ENCODE measurements at places on chromosomes 4 and X.
A peak's percentile ranks its signal among the peaks of the same experiment; 100 is the strongest.

- peak; percentile 37 for DNase-seq
These were observed 6.0 kb downstream of the HMGN5 start for GRCh38 chrX:81195712-81196111.

DNA sequence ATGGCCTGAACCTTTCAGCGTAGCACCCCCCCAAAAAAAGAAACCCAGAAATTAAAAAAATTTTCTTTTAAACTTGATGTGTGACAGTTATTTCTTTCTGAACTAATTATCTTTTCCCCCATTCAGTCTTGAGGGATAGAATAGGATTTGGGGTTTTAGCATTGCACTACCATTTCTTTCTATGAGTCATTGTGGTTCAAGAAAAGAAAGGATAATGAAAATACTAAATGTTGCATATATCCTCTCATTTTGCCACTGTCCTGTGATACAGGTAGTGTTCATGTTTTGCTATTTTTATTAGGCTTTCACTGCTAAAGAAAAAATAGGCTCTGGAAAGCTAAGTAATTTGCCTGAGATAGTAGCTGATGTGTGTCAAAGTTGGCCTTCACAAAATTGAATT, 39.4 kb upstream of the DCK start:
- no peak for DNase-seq

GRCh38 chr4:21544415-21544814, 404.2 kb downstream of the KCNIP4 start:
- no peak for DNase-seq

DNA sequence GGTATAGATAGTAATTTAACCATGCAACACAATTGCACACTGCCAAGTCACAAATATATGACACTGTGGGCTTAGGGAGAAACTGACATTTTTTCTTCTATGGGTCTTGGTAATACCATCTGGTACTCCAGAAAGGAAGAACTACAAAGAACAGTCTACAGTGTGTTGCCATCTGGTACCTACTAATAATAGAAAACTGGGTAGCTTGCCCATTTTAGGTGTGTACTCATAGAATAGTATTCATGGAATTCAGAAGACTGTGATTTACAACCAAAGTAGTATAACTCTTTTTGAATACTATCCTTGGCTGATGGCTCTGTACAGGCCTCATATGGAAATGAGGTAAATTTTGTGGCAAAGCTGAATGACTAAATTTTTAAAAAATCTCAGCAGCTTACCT, 132.6 kb upstream of the RPS6KA6 start:
- no peak for DNase-seq

DNA sequence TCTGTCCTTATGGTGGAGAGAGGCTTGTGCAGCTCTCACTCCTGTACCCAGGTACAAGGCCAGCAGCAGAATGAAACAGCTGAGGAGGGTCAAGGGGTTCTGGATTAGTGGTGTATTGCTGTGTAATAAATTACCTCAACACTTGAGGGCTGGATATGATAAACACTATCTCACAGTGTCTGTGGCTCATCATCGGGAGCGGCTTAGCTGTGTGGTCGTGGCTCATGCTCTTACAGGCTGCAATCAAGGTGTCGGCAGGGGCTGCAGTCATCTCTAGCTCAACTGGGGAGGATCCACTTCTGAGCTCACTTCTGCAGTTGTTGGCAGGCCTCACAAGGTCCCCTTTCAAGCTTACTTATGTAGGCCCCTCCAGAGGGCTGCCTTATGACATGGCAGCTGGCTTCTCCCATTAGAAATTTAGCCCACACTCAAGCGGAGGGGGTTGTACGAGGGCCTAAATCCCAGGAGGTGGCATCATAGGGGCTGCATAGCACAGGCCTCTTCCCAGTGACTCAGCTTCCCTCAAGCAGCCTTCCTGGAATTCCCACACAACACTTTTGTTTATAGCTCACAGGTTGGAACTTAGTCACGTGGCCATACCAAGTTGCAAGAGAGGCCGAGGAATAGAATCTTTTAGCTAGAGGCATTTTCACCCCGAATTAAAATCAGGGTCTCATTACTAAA, 148.2 kb upstream of the RPS6KA3 start:
- no peak for DNase-seq

DNA sequence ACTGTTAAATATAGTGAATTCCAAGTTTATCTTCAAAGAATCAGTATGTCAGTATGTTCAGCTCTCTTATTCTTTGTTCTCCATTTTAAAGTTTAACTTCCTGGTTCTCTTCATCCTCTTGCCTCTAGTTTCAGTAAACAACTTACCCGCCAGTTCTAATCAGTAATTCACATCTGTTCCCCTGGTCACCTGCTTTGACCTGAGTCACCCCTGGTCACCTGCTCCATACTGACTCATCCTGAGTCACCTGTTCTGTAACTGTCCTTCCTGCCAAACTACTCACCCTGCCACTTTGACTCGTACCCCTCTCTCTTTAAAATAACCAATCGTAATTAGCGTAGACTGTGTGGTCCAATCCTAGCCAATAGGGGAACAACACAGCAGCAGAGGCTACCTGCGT, 992.7 kb upstream of the HS3ST1 start:
- no peak for DNase-seq

DNA sequence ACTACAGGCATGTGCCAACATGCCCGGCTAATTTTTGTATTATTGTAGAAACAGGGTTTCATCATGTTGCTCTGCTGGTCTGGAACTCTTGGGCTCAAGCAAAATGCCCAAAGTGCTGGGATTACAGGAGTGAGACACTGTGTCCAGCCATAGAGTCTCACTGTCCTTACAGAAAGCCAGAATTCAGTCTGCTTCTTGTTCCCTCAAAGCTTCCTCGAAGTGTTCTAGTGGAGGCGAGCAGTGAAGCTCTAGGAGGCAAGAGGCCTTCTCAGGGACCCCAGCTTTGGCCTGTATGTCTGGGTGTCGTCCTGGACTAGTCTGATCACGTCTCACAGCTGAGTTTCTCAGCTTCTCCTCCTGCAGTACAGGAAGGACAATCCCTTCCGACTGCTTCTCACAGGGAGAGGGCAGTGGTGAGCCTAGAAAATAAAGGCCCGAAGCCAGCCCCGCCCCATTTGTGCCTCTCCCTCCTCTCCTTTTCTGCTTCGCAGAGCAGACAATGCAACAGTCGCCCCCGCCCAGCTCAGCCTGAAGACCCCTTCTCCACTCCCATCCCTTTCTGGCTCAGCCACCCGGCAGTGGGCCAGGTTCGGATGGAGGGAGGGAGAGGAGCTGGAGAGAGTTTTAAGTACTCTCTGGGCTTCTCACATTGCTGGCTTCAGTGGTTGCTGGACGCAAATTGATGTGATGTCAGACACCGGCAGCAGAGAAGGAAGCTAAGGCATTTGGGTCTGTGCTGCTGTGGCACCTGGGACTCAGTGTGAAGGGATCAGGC, 11.1 kb upstream of the FAM3A start:
- peak; percentile 67 for DNase-seq

Data from CD4-positive, alpha-beta T cell treated with Interleukin-15 for 1 hour (primary cell).